ENCODE measurements at places on chromosomes 12 and 14.

DNA sequence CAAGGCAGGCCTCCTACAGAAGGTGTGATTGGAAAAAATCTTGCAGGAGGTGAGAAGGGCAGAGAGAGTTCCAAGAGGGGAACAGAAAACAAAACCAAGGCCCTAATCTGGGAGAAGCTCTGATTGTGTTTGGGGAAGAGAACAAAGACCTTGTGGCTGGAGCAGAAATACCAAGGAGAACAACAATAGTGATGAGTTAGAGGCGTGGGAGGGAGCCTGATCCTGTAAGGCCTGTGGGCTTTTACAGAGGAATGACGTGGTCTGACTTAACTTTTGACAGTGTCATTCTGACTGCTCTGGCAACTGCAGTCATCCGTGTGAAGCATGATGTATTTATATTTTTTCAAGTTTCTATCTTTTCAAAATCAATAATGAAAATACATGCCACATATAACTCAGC lies 200.6 kb downstream of the ANO4 start:
- DNase-seq: no peak

DNA sequence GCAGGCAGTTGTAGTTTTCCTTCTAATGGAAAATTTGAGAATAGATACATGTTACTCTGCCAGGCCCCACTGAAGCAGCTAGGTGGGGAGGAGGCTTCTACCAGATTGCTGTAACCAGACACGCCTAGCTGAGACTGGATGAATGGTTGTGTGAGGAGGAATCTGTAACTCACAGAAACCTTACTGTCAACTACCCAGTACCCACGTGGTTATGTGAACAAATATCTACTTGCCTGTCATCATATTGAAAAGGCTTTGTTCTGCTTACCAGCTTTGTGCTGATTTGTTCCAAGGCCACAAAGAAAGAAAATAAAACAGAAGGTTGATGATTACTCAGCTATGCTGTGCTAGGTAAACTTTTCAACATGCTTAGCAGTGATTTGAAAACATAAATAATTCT lies 167.2 kb downstream of the CAPZA3 start:
- no peak for DNase-seq

GRCh38 chr14:96565811-96566210 lies 63.6 kb downstream of the PAPOLA start:
- no peak for DNase-seq

- DNase-seq: no peak
Observed at GRCh38 chr14:58629281-58629680, 8.5 kb upstream of the DACT1 start.

GRCh38 chr12:98587084-98587483 lies 6.4 kb upstream of the SLC25A3 start:
- no peak for DNase-seq

DNA sequence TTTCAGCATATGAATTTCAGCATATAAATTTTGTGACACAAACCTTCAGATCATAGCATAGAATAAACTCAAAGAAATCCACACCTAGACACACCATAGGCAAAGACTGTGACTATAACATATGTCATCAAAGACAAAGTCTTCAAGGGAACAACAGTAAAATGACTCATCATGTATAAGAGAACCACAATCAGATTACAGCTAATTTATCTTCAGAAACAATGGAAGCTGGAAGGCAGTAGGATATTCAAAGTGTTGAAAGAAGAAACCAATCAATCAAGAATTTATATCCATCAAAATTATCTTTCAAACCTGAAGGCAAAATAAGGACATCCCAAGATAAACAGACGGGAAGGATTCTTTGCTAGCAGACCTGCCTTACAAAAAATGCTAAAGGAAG lies 29.0 kb downstream of the DLK1 start:
- no peak for DNase-seq

- DNase-seq: no peak
Observed at GRCh38 chr14:104087981-104088850, 2.7 kb downstream of the ASPG start.

GRCh38 chr12:46174919-46175318 lies 93.9 kb downstream of the SLC38A1 start:
- DNase-seq: no peak

DNA sequence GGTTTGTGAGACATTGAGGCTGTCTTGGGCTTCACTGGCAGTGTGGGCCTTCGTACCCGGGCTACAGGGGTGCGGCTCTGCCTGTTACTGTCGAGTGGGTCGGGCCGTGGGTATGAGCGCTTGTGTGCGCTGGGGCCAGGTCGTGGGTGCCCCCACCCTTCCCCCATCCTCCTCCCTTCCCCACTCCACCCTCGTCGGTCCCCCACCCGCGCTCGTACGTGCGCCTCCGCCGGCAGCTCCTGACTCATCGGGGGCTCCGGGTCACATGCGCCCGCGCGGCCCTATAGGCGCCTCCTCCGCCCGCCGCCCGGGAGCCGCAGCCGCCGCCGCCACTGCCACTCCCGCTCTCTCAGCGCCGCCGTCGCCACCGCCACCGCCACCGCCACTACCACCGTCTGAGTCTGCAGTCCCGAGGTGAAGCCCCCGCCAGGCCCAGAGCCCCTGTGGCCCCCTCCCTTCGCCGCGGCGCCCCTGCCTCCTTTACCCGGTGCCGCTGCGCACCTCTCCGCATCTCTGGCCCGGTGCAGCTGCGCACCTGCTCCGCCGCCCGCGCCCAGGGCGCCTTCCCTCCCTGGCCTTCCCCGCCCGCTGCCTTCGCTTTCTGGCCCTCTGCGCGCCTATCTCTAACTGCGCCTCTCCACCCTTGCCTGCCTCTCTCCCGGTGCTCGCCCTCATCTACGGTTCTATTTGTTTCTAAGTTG lies at the start of gene ENO2:
Gene ENO2 (plus strand): TSS at position 335 of the 701 bp plus-strand sequence. CDS start 1,253 bp downstream, outside the sequence.
- DNase-seq: peak; percentile 67

DNA sequence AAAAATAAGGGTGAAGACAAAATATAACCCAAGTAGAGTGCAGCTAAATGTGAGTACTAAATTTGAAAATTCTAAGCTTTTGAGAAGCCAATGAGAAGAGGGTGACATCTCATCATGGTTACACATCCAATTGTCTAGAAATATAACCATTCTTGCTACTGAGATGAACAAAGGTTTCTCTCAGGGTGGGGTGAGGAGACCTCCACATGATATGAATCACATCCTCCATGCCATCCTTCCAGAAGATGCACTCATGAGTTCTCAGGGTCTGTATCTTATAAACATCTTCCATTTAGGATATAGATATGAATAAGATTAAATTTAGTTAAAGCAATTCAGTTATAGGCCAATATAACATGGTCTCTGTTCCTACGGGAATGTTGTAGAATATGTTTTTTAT lies 38.9 kb upstream of the E2F7 start:
- DNase-seq: no peak
